ENCODE measurements at places on chromosomes 13 and 19. TPM values are rescaled to one million over a fixed set of nuclear protein-coding genes. Genes with fewer than 3 reads are reported as not detected.

FGF22 gene
- 0.72 TPM for total RNA-seq

GPR4 gene
- total RNA-seq = 0.23 TPM

DNA sequence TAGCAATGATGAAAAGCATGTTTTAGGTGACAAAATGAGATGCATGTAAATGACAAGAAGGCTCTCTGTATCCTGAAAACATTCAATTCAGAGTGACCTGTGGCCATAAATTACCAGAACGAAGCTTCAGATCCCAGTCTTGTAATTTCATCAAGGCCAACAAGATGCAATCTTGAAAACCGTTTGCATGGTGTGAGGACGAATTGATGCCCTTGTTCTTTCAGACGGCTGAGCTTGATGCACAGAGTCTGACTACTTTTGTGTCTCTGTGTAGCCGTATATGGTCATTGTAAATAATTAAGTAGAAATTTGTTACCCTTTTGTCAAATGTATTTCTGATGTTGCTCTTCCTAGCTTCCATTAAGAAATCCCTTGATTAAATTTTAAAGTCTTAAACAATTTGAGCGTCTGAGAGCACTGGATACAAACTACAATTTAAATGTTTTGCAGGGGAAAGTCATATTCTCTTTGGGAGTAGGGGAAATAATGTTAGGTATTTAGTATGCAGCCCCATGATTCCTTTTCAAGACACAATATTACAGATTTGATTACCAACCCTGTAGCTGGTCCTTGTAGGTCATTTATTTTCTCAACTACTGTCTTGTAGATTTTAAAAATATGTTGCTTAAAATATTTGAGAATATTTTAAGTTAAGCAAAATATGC lies 125.8 kb upstream of the PCDH9 start:
- no peak for DNase-seq

DNA sequence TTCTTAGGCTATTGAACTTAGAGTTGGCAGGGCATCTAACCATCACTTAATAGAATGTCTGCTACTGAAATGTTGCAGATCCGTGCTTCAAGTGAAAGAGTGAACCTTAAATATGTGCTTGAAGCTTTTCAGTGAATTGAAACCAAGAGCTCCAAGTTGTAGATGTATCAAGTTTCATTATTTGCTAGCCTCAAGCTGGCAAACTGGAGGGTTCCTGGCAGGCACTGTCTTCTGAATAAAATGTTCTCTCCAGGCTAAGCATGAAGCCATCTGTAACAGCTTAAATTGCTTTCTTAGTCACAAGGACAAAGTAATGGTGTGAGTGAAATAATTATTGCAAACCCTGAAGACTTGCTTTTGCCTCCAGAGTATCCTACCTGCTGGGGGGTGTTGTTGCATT lies 415.0 kb upstream of the SPRY2 start:
- no peak for DNase-seq

GRCh38 chr13:109110159-109110558 lies 480.7 kb downstream of the MYO16 start:
- no peak for DNase-seq
